HCT116 (cell line): ENCODE measurements at places on chromosomes 4 and X. TPM values are rescaled to one million over a fixed set of nuclear protein-coding genes. Genes with fewer than 3 reads are reported as not detected.
A peak's percentile ranks its signal among the peaks of the same experiment; 100 is the strongest.

The MAGEA2 gene
- 48.1 TPM for total RNA-seq

The GIMD1 gene
- total RNA-seq = not detected

The MAGEA11 gene
- not detected for total RNA-seq

The NUDT10 gene
- total RNA-seq = not detected

The CHST7 gene
- 7.7 TPM for total RNA-seq

DNA sequence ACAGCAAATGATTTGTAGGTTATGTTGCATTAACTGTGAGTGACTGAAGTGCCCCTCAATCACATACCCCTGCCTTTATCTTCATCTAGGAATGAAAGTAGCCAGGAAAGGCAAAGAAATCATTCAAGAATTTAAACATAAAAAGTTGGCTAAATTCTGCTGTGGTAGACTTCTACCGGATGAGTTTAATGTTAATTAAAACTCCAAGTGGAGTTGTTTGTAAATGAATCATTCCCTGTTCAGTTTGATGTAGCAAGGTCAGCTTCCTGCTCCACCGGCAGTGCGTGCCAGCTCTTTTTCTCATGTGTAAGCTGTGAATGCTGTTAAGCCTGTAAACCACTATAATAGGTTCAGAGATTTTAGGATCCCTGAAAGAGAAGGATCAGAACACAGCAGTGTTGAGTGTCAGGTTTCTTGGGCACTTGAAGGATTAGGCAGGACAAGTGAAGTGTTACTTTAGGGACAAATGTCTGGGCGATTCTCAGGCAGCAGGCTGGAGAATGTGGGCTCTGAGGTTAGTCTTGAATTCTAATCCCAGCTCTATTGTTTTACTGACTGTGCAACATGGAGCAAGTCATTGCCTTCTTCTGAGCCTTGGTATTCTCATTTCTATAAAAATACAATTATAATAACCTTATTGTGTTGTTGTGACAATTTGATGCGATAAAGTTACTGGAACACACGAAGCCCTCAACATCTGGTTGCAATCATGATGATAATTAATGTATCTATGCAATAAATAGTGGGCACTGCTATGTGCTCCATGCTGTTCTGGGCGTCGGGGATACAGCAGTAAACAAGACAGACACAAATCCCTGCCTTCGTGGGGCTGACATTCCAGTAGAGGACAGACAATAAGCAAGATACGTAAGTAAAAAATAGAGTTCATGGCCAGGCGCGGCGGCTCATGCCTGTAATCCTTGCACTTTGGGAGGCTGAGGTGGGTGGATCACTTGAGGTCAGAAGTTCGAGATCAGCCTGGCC is 112.0 kb downstream of the SHROOM3 start:
- no peak for DNase-seq

DNA sequence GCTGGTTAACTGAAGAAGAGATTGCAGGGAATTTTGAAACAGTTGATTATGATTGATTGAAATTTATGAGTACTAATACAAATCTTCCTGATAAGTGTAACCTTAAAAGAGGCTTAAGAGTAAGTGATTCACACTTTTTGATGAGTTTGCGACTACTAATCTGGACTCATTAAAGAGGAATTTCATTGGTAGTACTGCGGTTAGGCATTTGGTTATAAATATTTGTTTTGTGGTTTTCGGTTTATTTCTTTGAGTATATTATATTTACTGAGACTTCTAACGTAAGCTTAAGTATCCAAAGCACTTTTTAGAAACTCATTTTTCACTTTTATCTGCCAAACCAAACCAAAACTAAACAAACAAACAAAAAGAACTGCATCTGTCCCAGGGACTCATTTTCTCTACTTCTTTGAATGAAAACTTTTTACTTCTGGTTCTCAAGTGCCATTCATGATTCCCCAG is 20.7 kb downstream of the SLIT2 start:
- no peak for DNase-seq

DNA sequence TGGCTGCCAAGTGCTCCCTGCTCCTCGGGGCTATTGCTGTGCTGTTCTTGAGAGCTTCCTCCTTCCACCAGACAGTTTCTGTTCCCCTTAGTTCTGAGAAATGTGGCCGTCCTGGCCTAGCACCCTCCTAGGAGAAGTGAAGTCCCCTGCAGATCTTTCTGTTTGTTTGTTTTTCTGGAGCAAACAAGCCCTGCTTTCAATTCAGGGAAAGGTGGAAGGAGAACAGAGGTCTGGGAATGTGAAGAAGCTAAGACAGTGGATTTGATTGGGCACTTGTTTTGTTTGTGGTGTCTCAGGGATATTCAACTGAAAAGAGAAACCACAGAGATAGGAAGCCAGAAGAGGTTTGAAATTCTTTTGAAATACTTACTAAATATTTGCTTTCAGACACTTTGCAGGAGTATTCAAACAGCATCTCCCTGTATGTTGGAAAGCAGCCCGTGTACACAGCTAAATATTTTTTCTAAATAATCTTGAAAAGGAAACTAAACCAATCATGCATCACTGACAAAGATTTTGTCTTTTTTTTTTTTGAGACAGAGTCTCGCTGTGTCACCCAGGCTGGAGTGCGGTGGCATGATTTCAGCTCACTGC is 36.5 kb upstream of the PPM1K start:
- no peak for DNase-seq

DNA sequence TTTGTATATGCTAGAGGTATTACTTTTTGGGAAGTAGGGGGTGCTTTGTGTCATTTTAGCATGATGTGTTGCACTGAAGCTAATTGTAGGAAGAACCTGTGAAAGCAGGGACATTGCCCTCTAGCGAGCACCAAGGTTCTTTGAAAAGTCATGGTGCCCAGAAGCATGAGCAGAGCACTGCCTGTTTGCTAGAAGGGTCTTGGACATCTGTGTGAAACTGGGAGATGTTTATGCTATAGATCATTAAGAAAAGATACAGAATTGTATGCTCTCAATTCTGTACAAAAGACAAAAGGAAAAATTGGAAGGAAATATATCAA is 14.7 kb downstream of the GRPR start:
- peak; percentile 12 for DNase-seq

DNA sequence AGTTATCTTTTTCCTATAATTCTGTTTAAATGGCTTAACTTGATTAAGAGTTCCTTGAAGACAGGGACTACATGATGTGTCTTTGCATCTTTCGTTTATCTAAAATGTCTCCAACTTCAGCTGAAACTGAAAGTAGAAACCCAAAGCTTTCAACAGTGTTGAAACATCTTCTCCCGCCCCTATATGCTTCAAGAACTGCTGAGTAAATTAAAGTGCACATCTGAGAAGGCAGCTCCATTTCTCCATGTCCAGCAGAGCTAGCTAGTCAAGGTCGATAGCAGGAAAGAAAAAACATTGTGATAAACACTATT is 185.7 kb upstream of the TBL1X start:
- DNase-seq = no peak

DNA sequence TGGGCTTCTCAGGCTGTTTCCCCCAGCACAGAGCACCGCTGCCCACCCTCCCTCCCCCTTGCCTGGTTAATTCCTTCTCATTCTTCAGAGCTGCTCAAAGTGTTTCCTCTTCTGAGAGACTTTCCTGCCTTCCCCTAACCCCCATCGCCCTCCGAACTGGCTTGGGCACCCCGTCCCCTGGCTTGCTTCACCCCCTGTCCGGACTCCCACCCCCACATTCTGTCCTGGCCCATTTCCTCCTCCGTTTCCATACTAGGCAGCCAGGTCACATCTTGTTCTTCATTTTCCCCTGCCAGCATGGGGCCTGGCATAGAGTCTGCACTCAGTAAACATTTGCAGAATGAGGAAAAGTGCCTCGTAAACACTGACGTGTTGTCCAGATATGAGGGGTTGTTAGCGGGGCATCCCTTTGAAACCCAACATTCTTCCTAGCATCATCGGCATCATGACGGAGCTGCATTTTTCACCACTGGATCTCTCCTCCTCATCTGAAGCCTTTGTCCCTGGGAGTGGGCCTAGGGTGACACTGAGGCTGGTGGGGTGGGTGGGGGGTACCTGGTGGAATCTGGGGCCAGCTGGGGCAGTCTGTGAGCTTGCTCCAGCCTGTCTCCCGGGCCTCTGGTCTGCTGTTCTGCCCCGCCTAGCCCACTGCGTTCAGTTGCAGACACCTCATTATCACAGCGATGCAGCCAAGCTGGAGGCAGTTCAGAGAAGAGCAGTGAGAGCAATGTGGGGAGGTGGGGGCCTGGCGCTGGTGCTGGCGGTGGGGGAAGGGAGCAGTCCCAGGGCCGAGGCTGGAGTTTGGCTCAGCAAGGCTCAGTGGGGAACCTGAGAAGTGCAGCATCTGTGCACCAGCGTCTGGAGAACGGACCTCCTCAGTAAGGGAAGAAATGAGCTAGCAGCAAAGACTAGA is 149.4 kb upstream of the PJA1 start:
- DNase-seq = no peak

GRCh38 chr4:118801895-118802575 is 33.9 kb downstream of the SEC24D start:
- no peak for DNase-seq

GRCh38 chr4:139007640-139008039 is 7.9 kb upstream of the NOCT start:
- DNase-seq = no peak

DNA sequence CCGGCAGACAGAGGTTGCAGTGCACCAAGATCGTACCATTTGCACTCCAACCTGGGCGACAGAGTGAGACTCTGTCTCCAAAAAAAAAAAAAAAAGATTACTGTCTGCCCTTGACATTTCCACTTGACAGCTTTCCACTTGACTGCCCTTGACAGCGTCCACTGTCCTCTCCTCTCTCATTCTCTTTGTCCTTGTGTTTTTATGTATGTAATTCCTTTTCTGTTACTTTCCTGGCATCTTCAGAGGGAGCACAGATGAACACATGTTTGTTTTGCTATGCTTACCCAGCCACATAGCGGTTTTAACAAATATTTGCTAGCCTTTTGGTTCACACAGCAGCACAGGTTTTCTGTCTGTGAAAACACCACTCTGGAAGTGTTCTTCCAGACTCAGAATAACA is 26.2 kb downstream of the SYAP1 start:
- no peak for DNase-seq
